Astrocyte of the cerebellum (primary cell): ENCODE measurements at places on chromosomes 4 and X.

DNA sequence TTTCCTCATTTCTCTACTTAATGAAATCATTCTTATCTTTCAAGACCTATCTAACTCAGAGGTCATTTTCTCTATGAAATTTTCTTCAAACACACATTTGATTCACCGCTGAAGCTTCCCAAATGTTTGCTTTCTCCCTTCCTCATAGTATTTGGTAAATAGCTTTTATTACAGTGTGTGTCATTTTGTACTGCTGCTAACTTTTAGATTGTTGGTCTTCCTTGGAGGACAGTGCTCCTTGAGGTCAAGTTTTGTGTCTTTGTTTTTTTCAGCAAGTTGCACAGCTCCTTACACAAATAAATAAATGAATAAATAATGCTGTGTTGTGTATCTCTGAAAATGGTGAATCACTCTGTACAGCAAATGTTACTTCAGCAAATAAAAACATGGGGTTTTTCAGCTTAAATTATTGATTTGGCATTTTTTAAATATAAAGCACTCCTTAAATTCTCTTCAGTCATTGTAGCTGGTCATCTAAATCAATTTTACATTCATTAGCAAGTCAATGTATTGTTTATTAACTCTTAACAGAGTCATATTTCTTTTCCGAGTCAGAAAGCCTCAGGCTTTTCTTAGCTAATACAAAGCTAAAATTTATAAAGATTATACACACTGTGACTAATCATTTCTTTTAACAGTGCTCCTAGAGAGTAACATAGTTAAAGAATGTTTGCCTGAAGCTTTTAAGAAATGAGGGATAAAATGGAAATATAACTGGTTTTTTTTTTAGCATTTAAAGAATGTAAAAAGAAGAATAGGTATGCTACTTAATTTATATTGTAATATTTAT, 30.1 kb upstream of the MAD2L1 start:
- no peak for DNase-seq

DNA sequence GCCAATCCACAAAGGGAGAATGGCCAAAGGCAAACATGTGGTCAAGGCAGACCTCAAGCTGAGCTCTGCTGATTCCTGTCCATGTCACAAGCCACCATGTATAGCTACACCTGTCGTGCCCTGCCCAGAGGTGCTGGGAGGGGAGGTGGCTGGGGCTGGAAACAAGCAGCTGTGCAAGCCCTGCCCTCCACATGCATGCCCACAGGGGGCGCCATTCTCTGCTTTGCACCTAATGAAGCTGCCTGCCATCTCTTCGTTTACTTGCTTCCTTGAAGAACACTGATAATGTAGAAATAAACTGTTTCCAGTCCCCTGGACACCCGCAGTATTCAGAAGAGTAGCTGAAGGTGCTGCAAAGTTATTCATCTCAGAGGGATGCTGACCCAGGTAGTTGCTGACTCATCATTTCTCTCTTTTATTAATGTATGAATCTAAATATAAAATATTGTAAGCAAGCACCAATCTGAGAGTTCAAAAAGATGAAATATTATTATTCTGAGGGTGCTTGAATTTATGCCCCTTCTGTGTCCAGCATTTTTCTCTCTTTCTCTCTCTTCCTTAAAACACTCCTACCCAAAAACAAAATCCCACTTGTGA, 278.6 kb downstream of the ADGRA3 start:
- no peak for DNase-seq

DNA sequence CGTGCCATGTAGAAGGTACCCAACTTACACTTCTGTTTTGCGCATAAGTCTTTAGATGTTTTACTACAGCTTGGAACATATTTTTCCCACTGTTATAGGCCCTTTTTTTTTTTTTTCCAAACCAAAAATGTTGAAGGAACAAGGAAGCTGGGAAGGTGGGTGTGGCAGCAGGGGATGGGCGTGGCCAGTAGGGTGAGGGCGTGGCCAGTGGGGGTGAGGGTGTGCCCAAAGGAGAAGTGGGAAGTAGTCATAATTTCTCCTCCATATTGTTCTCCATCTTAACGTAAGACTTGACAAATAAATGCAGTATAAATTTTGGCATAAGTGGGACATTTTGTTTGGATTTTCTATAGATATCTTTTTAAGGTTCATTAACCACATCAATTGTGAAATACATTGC, 30.4 kb downstream of the CLDN22 start:
- no peak for DNase-seq

DNA sequence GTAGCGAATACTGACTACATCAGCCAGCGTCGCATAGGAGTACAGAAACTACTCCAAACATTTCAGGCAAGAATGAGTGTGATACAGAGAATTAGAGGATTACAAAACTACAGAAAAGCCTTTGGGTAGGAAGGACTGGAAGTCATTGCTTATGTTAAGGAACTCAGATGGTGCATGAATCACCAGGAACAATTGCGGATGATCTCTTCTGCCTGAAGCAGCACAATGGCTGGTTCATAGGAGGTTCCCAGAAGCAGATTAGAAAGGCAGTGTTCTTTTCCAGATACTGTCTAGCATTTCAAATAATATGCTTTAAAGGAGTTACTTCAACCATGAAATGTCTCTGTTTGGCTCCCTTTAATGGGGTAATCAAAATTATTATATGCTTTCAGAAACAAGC, 42.5 kb upstream of the MAP9 start:
- no peak for DNase-seq

GRCh38 chr4:116627545-116627944, 457.8 kb downstream of the TRAM1L1 start:
- DNase-seq = no peak

DNA sequence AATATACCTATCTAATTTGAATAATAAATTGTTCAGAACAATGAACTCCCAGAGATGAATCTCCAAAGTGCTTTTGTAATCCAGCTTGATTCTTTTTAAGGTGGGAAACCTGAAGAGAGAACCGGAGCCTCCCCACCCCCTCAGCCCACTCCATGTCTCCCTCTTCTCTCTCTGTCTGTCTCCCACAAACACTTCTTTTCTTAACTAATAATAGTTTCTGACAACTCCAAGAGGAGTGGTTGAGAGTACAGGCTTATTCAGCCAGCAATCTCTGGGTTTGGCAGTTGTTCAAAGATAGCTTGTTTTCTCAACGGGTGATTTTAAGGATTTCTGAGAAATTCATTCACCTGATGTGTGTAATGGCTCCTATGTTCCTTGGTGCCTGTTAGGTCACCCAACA, 23.4 kb downstream of the PPP4R3C start:
- peak; percentile 6 for DNase-seq
